WERI-Rb-1 (cell line): ENCODE measurements at places on chromosomes 7 and 10.

DNA sequence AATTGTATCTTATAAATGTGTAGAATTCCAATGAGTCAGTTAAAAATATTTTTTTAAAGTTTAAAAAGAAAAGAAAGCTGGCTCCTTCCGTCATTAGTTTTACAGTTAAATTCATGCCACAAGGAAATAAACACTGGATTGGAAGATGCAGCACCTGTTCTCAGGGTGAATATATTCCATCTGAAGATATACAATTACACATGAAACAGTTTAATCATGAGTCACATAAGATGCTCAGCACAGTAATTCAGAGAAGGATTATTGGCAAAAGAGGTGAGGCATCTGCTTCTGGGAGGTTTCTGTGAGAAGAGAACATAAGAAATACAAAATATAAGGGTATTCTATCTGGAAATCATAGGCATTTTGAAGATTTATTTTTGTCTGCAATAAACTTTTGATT is 376.5 kb upstream of the SORCS1 start:
- no peak for DNase-seq

GRCh38 chr10:105356626-105357025 is 715.5 kb downstream of the SORCS3 start:
- DNase-seq = no peak

DNA sequence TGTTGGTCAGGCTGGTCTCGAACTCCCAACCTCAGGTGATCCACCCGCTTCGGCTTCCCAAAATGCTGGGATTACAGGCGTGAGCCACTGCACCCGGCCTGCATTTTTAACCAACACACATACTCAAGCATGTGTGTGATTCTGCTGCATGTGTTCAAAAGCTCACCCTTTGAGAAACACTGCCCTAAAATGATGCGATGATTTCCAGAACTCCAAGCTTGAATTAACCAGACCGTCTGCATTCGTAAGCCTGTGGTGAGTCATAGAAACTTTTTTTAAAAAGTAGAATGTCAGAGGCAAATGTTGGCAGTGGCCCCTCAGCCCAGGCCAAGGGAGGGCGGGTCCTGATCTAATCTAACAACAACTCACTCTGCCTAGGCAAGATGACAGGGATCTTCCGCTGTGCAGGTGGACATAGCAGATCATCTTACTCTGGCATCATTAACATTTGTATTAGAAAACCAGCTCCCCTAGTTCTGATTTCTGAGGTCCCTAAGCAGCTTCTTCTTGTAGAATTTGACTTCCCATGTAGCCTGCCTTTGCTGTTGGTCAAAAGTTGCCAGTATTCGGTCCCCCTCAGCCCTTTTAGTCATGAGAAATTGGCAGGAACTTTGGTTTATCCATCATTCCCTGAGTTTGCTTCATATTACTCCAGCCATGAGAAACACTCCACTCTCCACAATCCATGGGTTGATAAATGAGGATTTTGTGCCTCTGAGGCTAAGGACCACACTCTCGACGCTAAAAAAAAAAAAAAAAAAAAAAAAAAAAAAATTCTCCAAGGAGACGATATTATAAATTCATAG is 190.4 kb downstream of the SKIDA1 start:
- DNase-seq = no peak

- DNase-seq = no peak
Measured at GRCh38 chr10:44513591-44513990, 128.7 kb upstream of the CXCL12 start.

DNA sequence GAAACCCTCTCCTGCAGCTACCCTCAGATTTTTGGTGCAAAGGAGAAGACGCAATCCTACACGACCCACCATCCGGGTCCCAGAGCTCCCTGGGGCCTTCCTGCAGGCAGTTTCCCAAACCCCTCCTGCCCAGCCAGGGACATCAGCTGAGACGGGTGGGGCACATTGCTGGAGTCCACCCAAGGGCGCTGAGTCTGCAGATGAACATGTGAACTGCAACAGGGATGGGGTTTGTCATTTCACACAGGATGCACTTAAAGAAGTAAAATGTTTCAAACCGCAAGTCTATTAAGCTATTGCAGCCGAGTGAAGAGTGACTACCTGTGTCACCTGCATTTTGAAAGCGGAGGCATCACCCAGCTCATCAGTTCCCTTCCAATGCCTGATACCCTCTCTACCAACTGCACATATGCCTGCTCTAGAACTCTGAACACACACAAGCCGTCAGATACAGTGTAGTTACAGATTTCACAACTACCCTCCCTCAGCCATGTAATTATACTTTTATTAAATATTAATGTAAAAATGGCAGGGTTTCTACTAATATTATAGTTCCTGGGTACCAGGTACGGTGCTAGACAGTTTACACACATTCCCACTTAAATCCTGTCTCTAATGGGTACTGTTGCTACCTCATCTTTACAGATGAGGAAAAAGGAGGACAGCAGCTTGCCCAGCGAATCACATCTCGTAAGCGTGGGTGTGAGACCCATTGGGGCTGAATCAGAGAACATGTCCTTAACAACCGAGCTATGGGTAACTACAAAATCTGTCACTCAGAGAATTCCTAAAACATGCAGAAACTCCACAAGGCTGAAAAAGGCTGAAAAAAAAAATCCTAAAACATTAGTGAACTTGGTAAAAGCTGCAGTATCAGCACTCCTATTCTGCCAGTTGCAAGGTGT is 71.2 kb downstream of the GRB10 start:
- DNase-seq = no peak

DNA sequence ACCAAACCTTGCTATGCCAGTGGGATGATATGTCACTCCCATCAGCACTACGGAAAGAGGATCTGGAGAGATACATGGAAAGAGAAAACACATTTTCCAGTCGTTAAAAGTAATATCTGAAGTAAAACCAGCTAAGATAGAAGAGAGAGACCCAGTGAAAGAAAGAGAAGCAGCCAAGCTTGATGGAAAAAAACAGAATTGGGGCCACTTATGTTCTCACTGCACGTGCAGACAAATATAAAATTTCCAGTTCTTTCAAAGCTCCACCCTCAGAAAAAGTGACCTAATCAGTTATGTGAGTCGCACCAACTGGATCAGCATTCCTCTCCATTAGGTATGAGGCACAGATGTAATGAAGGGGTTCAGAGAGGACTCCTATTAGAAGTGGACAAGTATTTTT is 266.1 kb downstream of the MTERF1 start:
- DNase-seq = no peak

GRCh38 chr7:15341817-15342216 is 220.0 kb downstream of the AGMO start:
- DNase-seq = no peak

GRCh38 chr10:62620491-62620890 is 184.0 kb upstream of the ADO start:
- no peak for DNase-seq
